Airway epithelial cell (primary cell): ENCODE measurements at places on chromosomes 7 and 10. TPM values are rescaled to one million over a fixed set of nuclear protein-coding genes. Genes with fewer than 3 reads are reported as not detected.

LRRC4 gene
- 10.4 and 12.6 TPM in 2 replicates for total RNA-seq

PRSS1 gene
- not detected in 2 replicates for total RNA-seq

ADCY1 gene
- total RNA-seq: 0.05 and 0.07 TPM in 2 replicates

INPP5F gene
- 7.3 and 14.5 TPM in 2 replicates for total RNA-seq

NUTM2E gene
- total RNA-seq: not detected in 2 replicates

CLDN4 gene
- 126 and 137 TPM in 2 replicates for total RNA-seq

ASB13 gene
- total RNA-seq: 19.0 and 24.2 TPM in 2 replicates

TYW1B gene
- total RNA-seq: 0.37 and 0.56 TPM in 2 replicates

OR2A1 gene
- total RNA-seq: not detected in 2 replicates

VENTX gene
- total RNA-seq: not detected in 2 replicates

ATOH7 gene
- total RNA-seq: not detected in 2 replicates

CHST3 gene
- 19.8 and 22.4 TPM in 2 replicates for total RNA-seq

NME8 gene
- total RNA-seq: 0.07 TPM in 1 of 2 replicates, not detected in the other

PDZD8 gene
- 14.4 and 23.8 TPM in 2 replicates for total RNA-seq

BHLHA15 gene
- 0.78 and 1.3 TPM in 2 replicates for total RNA-seq

TSC22D4 gene
- total RNA-seq: 32.3 and 45.8 TPM in 2 replicates

ZFAND2A gene
- 10.7 and 11.2 TPM in 2 replicates for total RNA-seq

TDRD1 gene
- total RNA-seq: 0.23 and 0.28 TPM in 2 replicates

FOXI2 gene
- not detected in 2 replicates for total RNA-seq

ABLIM1 gene
- 76.6 and 85.5 TPM in 2 replicates for total RNA-seq

CRPPA gene
- total RNA-seq: 0.33 and 0.85 TPM in 2 replicates

EMX2 gene
- total RNA-seq: not detected in 2 replicates

SRRM3 gene
- total RNA-seq: 0.19 and 0.85 TPM in 2 replicates

NKX1-2 gene
- 3.3 and 4.0 TPM in 2 replicates for total RNA-seq

PLPP4 gene
- total RNA-seq: not detected in 2 replicates

ST8SIA6 gene
- not detected in 2 replicates for total RNA-seq

ZNF853 gene
- 0.70 and 0.99 TPM in 2 replicates for total RNA-seq

AGR2 gene
- 69.2 and 131 TPM in 2 replicates for total RNA-seq

POM121 gene
- 8.3 and 13.6 TPM in 2 replicates for total RNA-seq

DLX6 gene
- total RNA-seq: not detected in 2 replicates

PPP1R9A gene
- 0.19 and 0.42 TPM in 2 replicates for total RNA-seq

PAX2 gene
- not detected in 2 replicates for total RNA-seq

LRRC17 gene
- 1.3 and 2.0 TPM in 2 replicates for total RNA-seq

CLRN3 gene
- not detected in 2 replicates for total RNA-seq

GSAP gene
- 1.5 and 2.3 TPM in 2 replicates for total RNA-seq

TPST1 gene
- 14.8 and 19.1 TPM in 2 replicates for total RNA-seq

GPR141 gene
- 5.4 and 5.6 TPM in 2 replicates for total RNA-seq

CXCL12 gene
- not detected in 2 replicates for total RNA-seq
